ENCODE measurements at places on chromosomes 7 and 10.

DNA sequence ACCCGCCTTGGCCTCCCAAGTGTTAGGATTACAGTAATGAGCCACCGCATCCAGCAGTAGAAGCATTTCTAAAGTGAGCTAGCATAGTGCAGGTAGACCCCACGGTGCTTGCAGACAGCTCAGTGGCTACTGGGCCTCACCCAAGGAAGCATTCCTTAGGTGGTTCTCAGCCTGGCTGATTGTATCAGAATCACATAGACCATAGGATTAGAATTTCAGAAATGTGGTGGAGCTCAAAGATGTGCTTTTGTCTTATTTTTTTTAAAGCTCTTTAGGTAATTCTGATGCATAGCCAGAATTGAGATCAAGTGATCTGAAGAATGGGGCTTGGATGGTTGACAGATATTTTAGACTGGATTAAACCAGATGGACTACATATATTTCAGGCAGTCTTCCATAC is 10.9 kb downstream of the ANLN start:
- DNase-seq, result no peak

GRCh38 chr10:28120043-28120749 is 121.3 kb upstream of the ODAD2 start:
- no peak for DNase-seq

DNA sequence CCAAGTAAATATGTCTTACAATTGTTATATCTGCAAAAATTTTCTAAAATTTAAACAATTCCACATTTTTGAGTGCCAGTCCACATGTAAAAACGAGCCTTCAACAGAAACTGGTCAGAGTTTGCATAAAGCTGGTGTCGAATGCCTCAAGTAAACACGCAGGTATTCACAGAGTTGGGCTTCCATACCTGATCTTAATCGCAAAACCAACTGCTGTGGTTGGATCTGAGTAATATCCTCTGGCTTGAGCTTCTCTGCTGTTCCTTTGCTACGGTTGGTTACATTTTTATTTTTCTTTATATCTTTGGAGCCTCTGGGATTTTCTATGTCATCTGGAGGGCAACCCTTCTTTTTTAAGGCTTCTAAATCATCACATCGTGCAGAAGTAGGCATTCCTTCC is 28.4 kb downstream of the ITGB1 start:
- DNase-seq, result no peak

- no peak for DNase-seq
Measured at GRCh38 chr10:8045726-8046494, 8.6 kb upstream of the GATA3 start.

DNA sequence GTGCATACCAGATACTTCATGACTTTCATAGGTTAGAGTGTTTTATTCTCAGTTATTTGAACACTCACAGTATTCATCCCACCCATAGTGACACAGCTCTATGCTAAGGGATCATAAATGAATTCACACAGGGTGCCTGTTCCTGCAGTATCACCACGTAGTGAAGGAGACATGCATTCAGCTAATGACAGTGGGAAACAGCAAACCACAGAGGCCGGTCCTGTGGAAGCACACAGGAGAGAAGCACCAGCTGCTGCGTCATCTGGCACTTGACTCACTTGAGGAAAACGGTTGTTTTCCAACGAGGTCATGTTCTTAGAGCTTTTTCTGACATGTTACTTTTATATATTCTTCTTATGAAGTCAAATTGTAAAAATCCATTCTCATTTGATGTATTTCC is 73.0 kb downstream of the UBE3C start:
- DNase-seq, result no peak

DNA sequence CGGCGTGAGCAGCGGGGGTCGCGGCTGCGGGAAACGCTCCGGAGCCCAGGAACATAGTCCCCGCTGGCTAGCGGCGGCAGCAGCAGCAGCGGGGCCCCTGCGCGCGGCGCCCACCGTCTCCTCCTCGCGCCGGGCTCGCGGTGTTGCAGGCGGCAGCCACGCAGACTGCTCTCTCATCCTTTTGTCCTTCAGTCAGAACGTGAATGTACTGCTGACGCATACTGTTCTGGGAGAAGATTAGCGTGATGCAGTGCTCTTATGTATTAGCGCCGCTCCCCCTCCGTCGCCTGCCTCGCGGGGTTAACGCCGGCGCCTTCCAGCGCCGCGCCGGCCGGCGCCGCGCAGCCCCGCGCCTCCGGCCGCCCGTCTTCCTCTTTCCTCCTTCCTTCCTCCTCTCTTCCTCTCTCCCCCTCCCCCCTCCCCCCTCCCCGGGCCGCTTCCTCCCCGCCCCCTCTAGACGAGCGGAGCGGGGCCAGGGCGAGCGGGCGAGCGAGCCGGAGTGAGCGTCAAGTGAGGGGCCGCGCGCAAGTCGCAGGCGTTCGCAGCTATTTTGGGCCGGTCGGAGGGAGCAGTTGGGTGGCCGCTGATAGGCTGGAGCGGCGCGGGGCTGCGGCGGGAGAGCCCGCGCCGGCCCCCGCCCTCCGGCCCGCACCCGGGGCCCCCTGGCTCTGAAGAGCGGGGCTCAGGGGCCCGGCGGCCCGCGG is 816 bp upstream of the LRRC4 start:
- peak; percentile 59 for DNase-seq

- DNase-seq, result no peak
Measured at GRCh38 chr7:25121599-25121998, 3.5 kb downstream of the CYCS start.

DNA sequence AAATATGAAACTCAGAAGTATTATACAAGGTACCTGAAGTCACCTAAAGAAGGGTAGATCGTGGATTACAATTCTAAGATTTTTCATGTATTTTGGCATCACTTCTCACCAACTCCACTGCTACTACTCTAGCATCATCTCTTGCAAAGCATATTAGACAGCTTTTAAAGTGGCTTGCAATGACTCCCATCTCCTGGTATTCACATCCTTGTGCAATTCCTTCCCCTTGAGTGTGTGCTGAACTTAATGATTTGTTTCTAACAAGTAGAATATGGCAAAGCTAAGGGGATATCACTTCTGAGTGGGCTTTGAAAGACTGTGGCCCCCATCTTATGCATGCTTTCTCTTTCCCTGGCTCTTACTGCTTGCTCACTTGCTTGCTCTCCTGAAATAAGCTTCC is 280.2 kb downstream of the SNX13 start:
- no peak for DNase-seq

DNA sequence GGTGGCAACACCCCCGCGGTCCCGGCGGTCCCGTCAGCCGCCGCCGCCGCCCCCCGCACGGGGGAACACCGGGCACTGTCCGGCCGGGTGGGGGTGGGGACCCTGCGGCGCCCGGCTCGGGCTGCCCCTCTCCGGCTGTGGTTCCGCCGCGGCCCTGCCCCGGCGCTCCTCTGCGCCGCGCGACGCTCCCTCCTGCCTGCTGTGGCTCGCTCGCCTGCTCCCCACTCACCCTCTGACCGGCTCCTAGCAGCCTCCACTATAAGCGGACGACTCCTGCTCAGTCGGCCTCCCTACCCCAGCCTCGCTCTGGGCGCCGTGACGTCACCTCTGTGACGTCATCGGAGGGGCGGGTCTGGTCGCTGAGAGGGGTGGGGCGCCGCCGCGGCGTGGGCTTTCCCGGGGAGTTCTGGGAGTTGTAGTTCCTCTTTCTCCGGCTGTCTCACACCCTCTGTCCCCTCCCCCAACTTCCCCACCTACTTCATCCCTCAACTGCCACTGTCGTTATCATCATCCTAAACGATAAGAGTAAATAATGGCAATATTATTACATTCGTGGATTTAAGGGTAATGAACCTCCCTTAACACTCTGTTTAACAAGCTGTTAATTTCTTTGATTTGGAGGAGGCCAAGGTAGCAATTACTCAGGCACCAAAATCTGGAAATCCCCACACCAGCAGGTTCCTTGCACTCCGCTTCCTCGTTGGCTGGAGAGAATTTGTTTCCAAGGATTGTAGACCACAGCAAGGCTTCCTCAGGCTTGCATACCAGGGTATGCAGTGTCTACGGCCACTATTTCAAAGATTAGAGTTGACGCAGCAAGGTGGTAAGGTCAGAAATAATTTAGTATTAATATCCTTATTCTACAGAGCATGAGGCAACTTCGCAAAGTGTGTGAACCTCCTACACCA is at the start of gene UBE2H:
UBE2H (minus strand) TSS at position 308 of the 908 bp plus-strand sequence. CDS start 405 bp downstream, outside the sequence.
- DNase-seq, result peak; percentile 93

GRCh38 chr10:51530541-51530940 is 168.9 kb downstream of the CSTF2T start:
- DNase-seq, result no peak

DNA sequence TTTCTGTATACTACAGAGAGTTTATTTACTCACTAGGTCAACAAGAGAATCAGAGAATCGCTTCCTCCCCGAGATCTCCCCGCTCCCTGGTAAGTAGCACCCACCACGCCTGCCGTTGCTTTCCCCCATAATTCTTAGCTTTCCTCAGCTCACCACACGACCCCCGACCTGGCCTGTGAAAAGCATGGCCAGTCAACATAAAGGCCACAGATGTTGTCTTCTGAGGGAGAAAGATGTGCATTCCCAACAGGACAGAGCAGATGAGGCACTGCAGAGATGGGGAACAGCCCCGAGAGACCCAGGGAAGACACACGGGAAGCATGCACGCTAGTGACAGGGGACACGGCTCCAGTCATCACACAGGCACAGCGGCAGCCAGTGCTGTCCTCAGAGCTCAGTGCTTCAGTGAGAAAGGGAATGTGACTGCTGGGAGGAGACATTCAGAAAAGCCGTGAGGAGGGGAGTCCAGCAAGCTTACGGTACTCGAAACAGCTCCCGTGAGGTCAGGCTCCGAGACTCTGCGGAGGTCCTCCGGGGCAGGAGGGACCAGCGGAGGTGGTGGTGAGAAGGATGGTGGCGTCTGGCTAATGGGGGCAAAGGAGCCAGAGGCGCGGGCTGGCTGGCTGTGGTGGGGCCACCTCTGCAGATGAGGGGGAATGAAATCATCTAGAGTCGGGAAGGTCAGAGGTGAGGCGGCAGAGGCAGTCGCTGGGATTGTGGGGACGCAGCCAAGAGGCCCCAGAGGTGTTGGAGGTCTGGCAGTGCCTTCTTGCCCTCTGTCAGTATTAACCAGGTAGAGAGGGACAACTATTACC is 123.4 kb upstream of the PDLIM1 start:
- no peak for DNase-seq

DNA sequence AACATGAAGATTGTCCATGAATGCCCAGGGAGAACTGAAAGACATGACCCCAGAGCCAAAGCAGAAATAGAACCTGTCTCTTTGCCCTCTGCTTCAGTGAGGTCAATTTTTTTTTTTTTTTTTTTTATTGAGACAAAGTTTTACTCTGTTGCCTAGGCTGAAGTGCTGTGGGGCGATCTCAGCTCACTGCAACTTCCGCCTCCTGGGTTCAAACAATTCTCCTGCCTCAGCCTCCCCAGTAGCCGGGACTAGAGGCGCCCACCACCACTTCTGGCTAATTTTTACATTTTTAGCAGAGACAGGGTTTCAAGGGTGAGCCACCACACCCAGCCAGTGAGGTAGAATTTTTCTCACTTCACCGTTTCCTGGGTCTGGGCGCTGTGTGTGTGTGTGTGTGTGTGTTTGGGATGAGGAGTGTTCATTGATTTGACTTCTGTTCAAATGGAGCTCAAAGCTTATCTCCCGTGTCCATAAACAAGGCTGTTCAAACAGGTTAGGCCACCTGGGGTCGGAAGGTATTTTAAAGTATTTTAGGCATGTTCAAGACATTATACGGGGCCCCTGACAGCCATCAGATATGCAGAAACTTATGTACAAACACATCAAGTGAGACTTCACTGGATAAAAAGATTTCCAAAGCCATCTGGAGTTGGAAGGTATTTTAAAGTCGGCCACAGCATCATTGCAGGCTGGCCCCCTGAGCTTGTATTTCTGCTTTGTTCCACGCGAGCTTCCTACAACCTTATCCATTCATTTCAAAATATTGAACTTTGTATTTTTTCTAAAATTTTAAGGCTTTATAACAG is 93.8 kb downstream of the MAP3K8 start:
- peak; percentile 28 for DNase-seq

DNA sequence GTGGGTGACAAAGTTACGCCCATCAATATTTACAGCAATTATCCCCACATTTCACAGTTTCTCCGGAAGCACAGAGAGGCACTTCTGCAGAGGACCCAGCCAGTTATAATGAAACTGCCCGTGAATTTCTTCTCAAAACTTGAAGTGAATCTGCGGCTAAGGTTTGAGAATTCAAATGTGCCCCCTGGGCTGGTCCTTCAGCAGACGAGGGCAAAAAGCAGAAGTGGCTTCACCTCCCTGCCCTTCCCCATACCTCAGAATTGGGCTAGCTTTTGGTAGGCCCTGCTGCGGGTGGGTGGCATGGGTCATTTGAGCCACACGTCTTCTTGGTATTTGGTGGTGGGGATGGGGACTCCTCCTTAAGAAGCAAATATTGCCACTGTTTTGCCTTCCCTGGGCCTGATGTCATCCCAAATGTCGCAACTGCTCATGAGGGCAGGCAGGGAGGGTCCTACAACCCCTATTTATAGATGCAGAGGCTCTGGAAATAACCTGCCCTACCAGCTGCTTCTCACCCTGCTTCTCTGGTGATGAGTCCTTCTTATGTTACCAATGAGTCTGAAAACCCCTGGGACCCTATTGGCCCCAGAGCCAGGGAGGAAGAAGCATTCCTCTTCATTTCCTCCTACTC is 16.6 kb upstream of the WDFY4 start:
- peak; percentile 23 for DNase-seq

DNA sequence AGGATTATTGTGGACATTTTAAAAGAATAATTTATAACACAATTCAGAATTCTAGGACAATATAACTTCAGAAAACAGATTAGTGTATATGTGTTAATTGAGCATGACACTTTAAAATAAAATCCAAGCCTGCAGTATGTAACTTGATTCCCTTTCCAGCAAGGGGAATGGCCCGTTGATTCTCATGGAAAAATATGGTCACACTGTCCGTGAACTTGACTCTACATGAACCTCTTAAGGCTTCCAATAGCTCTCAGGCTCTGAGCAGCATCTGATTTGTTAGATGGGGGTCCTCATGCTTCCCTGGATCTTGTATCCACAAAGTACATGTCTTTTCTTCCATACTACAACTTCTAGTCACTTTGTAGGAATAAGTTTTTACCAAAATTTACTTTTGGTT is 85.5 kb upstream of the AKR1E2 start:
- DNase-seq, result no peak

DNA sequence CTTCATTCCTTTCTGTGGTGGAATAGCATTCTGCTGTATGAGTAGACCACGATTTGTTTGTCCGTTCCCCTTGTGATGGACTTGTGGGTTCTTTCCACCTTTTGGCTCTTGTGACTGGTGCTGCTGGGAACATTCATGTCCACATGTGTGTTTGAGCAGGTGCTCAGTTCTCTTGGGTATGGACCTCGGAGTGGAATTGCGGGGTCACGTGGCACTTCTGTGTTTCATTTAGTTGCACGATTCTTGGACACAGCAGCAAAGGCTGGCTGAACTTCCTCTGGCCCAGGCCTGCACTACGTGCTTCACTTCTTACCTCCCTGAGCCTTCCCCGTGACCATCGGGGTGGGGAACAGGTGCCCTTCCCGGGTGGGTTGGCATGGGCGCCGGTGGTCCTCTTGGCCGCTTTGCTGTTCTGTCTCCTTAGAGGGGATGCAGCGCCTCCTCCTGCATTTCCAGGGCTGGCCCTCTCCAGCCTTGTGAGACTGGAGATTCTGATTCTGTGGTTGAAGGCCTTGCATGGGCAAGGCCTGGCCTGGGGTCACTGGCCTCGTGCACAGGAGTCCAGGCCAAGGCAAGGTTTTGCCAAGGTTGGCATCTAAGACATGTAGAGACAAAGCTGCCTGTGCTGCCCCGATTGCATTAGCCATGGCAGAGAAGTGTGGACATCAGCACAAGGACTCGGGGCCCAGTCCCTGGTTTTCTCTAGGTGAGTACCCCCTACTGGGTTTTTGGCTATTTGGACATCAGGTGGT is 25.1 kb downstream of the DOCK1 start:
- DNase-seq, result no peak

All from CD4-positive, alpha-beta T cell treated with Interleukin-4 for 1 hour (primary cell).